ENCODE measurements at places on chromosomes 16 and 17.

- no peak for DNase-seq
These were observed 13.6 kb downstream of the CARHSP1 start for GRCh38 chr16:8855051-8855786.

DNA sequence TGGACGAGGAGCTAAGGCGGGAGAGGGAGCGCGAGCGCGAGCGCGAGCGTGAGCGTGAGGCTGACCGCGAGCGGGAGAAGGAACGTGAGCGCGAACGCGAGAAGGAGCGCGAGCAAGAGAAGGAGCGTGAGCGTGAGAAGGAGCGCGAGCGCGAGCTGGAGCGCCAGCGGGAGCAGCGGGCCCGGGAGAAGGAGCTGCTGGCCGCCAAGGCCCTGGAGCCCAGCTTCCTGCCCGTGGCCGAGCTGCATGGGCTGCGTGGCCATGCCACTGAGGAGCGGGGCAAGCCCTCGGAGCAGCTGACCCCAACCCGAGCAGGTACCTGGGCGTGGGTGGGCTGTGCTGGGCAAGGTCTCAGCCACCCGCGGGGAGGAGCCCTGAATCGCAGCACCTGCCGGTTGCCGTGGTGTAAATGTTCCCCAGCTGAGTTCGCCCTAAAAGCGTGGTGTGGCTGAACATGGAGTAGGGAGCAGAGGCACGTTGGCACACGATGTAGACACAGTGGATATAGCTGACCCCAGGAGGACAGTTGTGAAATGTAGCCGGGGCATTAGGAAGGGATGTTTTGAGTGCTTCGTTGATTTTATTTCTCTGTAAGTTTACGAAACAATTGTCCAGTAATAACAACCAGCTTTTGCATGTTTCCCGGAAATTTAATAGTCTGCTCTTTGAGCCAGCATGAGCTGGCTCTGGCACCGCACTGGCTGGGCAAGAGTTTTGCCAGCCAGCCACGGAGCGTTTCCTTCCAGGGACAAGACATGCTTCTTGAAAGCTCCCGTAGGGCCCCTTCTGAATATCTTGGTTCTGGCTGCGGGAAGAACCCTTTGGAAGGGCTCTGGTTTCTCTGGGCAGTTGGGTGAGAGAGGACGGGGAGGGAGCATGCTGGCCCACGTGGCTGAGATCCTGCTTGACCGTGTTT lies 32.1 kb downstream of the GINS2 start:
- no peak for DNase-seq

DNA sequence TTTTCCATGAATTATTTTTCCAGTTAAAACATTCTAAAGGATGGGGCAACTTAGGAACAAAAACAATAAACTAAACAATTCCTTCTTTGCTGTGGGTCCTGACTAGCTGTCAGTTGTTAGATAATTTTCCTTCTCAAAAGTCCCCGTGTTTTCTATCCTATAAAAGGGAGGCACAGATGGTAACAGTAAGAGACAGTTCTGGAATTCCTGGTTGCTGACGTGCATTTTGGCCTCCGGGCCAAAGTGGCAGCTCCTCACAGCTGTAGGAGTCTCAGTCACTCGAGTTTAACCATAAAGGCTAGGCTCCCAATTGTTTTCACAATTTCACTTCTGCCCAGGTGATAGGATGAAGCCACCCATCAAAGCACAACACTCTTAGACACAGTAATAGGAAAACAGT lies 77.0 kb upstream of the ZNF423 start:
- peak; percentile 8 for DNase-seq

- DNase-seq = no peak
These were observed 2.8 kb downstream of the TMC8 start for GRCh38 chr17:78133179-78133951.

DNA sequence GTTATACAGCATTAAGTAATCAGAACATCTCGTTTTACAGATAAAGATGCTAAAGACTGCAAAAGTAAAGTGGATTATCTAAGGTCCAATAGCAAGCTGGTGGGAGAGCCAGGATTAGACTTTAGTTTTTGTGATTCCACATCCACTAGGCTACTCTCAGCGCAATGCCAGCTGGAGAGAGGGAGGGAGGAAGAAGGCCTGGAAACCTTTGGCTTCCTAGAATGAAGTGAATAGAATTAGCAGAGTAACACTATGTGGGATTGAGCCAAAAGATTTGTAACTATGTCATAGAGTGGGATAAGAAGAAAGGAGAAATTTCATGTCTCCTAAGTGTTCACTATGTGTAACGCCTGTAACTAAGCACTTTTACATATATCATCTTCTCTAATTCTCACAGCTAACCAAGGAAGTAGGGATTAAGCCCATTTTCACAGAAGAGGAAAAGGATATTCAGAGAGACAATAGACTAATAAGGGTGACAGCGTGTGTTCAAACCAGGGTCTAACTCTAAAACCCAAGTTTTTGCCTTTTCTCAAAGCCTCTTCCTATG lies 25.4 kb upstream of the NSRP1 start:
- DNase-seq = no peak

GRCh38 chr16:5031601-5032000 lies 2.1 kb downstream of the NAGPA start:
- DNase-seq = no peak

DNA sequence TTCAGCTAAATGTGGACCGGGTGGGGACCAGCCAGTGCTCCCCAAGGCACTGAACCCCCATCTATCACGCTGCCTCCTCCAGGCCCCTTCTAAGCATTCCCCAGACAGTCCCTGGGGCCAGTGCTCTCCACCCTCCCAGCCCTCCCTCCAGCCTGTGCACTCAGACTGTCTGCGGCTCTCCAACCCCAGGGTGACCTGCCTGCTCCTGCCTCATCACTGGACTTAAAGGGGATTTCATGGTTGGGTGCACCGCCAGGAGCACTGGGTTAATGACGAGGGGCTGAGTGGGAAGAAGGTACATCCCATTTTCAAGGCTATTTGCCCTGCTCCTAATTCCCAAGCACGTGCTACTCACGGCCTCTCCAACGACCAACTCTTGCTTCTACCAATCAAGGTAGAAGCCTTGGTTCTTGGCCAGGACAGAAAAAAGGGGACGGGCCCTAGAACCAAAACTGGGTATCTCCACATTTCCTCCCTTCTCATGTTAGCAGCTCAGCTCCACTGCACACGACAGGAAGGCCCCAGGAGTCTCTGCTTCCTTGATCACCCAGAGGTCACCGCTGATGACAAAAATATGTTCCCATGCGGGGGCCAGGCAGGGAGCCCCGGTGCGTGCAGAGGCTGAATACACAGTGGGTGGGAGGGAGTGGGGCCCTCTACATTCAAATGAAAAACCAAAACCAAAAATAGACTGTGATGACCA lies 3.5 kb upstream of the ABR start:
- DNase-seq = no peak

DNA sequence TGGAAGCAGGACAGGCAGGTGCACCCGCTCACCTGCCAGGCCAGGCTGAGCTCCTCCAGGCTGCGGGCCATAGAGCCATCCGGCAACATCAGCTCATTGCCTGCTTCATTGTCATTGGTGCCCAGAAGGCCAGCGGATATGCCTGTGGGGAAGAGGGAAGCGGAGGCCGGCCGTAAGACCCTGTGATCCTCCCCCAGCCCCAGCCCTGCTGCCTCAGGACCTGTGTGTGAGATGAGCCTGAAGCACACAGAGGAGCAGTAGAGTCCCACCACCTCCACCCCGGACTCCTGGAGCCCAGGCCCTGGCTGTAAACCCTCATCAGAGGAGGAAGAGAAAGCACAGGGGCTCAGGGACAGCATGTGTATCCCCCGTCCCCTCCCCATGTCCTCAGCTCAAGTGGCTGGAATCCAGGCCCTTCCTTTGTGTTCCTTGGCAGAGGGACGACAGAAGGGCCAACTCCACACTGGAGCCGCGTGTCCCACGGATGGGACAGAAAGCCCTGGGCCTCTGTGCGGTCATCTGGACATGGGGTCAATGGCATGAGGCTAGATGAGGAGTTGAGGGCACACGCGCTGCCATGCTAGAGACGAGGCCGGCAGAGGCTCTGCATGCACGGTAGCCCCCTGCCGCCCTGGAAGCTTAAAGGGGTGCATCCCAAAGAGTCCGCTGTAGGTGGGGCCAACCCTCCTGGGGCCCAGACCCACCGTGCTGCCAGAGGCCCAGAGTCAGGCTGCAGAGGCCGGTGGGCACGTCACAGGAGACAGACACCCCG lies 39.1 kb downstream of the RMI2 start:
- no peak for DNase-seq

DNA sequence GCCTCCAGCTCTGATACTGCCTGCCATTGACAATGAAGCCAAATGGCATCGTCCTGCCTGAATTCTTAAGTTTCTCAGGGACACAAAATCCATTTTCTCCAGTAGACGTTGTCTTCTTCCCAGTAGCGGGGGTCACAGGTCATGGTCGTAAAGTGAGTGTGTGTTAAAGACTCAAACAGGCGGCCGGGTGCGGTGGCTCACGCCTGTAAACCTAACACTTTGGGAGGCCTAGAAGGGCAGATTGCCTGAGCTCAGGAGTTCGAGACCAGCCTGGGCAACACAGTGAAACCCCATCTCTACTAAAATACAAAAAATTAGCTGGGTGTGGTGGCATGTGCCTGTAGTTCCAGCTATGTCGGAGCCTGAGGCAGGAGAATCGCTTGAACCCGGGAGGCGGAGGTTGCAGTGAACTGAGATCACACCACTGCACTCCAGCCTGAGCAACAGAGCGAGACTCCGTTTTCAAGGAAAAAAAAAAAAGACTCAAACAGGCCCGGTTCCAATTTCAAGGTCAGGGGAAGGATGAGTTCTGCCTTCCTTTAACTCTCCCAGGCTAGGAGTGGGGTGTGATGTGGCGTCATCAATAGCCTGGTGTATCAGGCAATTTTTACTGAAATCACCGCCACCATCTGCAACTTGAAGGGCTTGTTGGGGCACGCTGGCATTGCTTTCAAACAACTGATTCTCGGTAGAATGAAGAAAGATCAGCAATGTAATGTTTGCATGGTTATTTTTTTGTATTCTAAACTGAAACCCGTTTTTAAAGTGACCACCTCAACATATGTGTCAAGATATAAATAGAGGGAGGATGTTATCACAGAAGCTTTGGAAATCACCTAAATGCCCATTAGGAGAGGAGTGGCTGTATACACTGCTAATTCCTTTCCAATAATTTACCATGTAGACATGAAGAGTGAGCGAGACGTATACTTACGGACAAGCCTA lies 91.0 kb downstream of the WSCD1 start:
- no peak for DNase-seq

DNA sequence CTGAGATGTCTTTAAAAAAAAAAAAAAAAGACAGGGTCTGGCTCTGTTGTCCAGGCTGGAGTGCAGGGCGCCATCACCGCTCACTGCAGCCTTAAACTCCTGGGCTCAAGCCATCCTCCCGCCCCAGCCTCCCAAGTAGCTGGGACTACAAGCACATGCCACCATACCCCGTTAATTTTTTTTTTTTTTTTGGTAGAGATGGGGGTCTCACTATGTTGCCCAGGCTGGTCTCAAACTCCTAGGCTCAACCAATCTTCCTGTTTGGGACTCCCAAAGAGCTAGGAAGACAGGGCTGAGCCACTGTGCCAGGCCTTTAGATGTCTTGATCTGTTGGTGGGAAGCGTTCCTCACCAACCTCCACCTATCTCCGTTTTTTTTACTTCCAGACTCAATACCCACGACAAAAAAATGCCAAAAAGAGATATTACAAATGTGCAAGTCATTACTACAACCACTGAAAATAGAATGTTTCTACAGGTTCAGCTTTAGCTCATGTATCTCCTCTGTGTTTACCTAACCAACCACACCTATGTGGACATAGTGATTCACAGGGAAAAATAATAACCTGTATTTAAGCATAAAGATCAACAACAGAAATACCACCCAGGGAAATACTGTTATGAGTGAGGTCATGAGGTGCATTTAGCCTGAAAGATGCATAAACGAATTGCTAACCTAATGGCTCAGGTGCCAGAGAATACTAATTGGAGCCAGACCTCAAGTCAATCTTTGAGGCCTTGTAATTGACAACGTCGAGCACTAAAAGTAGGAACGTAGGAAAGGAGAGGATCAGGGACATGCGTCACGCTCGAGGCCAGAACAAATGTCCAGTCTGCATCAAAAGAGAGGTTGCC lies 22.6 kb downstream of the NACA2 start:
- DNase-seq = no peak

- no peak for DNase-seq
These were observed 12.3 kb downstream of the ELAC2 start for GRCh38 chr17:13005530-13005929.

DNA sequence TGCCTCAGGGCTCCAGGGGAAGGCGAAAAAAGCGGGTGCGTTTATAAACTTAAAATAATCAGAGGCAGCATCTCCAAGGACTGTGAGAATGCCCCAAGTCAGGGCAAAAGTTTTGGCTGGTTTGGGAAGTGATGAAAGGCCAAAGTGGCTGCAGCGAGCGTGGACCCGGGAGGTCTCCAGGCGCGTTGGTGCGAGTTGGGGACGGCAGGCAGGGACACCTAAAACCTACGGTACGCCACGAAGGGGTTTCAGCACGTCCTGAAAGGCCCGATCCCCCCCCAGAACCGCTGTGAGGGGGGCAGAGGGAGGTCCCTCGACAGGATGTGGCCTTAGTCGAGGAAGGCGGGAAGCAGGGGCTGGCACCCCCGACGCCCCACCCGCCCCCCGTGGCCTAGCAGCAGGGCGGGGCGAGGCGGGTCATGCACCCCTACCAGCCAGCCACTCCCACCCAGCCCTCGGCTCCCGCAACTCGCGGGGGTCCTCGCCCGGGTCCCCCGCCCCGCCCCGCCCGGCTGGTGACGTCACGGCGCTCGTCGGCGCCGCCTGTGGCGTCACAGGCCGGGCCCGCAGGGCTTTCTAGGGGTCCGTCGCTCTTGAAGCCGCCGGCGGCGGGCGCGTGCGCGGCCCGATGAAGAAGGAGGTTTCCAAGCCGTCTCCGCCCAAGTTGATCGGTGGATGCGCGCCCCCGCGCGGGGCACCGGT lies at the start of gene MYCBPAP:
TSS of gene MYCBPAP (plus strand) at position 569 of the 702 bp plus-strand sequence. CDS start 236 bp downstream, outside the sequence.
- DNase-seq = peak; percentile 84

- DNase-seq = no peak
These were observed 294.6 kb downstream of the CPPED1 start for GRCh38 chr16:12509121-12509520.

DNA sequence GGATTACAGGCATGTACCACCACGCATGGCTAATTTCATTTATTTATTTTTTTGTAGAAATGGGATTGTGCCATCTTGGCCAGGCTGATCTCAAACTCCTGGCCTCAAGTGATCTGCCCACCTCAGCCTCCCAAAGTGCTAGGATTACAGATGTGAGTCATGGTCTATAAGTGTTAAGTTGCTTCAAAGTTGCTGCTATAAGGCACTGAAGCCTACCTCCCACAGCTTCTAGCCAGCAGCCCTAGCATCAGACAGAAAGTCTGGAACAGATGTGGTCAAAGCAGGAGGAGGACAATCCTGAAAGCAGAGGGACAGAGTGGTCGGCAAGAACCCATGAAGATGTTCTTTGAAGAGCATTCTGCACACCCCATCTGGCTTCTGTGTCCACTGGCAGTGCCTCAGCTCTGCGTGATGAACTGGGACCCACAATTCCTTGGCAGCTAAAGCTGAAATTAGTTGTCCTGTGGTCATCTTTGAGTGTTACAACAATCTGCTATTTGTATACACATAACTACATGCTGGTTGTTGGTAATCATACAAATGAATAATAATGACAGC lies 11.2 kb downstream of the MAP3K14 start:
- DNase-seq = peak; percentile 67

All from fibroblast of skin of right biceps (primary cell).